Cortex of kidney (tissue), 1 donor: ENCODE measurements at places on chromosomes 16 and 17.

- no peak for DNase-seq
Observed at GRCh38 chr17:83032781-83033180, 46.6 kb upstream of the METRNL start.

GRCh38 chr17:31174215-31174614 is 79.4 kb downstream of the NF1 start:
- DNase-seq: no peak

GRCh38 chr17:40557531-40558299 is 7.6 kb downstream of the CCR7 start:
- no peak for DNase-seq

- DNase-seq: no peak
Observed at GRCh38 chr17:65039336-65039988, 17.1 kb downstream of the GNA13 start.

DNA sequence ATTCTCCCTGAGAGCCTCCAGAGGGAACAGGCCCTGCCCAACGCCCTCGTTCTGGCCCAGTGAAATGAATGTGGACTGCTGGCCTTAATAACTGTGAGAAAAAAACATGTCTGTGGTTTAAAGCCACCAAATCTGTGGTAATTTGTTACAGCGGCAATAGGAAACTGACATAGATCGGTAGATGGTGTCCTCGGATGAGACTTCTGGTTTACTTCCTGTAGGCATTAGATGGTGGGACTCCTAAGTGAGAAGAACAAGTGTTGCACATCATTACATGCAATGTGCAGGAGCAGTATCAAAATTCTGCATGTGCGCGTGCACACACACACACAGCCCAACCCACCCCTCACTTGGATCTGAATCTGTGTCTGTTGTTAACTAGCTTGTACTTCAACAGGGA is 42.0 kb downstream of the CDK5R1 start:
- DNase-seq: no peak

DNA sequence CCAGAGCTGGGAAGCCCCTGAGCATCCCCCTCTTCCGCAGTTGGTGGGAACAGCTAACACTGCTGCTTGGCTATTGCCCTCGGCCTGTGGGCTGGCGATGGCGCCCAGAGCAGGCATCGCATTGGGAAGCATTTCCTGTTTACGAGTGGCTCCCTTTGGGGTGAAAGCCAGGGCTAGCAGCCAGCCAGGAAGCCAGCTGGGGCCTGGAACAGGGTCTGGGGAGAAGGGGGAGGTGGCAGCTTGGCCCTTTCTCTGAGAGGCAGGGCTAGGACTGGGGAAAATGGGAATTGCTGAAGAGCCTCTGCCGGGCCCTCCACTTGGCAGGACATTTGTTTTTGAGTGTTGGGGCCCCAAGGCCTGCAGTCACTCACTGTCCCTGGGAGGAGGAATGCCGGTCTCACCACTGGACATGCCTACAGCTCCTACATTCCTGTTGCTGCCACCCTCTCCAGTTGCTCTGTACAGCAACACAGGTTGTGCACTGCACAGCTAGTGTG is 2.4 kb upstream of the MTSS2 start:
- DNase-seq: no peak

DNA sequence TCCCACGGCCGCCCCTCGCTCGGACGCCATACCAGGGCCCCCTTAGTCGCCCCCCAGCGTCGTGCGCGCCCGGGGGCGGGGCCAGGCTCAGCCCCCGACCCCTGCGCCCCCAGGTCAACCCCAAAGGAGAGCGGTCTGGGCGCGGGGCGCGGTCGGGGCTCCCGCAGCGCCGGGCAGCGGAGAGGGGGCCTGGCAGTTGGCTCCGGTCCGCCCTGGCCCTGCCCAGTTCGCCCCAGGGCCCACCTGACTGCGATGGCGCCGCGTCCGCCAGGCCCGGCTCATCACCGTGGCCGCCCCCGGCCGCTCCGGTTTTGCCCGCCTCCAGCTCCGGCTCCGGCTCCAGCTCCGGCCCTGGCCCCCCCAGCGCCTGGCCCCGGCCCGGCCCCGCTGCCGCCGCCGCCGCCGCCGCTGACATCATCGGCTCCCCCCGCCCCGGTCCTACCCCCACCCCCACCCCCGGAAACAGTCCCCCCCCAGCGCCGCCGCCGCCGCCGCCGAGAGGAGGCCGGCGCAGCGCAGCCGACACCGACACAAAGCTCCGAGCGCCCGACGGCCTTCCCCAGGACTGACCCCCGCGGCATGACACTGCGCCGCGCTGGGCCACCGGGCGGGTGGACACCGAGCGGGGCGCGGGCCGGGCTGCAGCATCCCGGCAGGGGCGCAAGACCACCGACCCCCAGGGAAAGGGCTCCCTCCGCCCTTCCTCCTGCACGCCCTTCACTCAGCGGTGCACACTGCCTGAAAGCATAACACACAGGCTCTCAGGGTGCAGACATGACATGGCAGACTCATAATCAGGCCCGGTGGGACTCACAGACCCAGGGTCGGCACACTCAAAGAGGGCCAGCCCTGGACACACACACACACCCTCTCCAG is at the start of gene ZBTB4:
Gene ZBTB4, minus strand, starts transcription at position 419 of the 876 bp plus-strand sequence. CDS start 12,830 bp downstream, outside the sequence.
- DNase-seq: no peak

DNA sequence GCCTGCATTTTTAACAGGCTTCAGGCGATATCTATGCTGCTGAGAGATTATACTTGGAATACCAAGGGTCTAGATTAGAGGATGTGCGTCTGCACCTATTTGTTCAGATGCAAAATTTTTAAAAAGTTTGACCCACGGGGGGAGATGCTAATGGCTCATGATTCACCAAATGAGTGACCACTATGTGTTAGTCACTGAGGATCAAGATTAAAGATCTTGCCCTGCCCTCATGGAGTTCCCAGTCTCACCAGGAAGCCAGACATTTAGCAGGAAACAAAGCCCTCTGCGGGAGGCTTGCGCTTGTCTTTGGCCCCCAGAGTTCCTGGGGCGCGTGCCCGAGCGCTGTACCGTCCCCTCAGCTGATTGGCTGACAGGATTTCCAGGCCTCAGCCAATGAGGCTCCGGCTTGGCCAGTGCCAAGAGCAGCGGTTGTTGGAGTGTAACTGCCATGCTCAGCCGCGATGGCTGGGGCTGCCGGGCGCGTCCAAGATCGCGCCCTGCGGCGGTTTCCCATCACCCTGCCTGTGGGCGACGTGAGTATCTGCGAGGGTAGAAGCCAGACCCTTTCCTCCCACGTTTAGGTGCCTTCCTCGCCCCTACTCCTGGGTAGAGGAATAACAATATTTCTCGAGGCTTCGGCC is 4.5 kb upstream of the DDX19B start:
- DNase-seq: no peak

DNA sequence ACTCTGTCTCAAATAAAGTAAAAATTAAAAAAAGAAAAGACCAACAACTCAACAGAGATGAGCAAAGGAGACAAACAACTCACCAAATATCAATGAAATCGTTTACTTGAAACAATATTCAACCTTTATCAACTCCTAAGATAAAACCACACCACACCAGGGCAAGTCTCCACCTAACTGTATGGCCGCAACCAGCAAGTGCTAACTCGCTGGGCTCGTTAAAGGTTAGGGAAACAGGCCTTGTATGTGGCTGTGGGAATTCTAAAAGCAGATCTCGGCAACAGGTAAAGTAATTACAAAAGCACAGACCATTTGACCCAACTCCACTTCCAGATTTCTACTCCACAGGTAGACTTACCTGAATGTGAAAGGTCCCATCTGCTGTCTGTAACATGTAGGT is 9.3 kb downstream of the ZCCHC14 start:
- no peak for DNase-seq

GRCh38 chr16:85871756-85872155 is 27.2 kb upstream of the IRF8 start:
- no peak for DNase-seq

GRCh38 chr17:64009571-64010402 is 10.6 kb downstream of the ICAM2 start:
- DNase-seq: no peak

DNA sequence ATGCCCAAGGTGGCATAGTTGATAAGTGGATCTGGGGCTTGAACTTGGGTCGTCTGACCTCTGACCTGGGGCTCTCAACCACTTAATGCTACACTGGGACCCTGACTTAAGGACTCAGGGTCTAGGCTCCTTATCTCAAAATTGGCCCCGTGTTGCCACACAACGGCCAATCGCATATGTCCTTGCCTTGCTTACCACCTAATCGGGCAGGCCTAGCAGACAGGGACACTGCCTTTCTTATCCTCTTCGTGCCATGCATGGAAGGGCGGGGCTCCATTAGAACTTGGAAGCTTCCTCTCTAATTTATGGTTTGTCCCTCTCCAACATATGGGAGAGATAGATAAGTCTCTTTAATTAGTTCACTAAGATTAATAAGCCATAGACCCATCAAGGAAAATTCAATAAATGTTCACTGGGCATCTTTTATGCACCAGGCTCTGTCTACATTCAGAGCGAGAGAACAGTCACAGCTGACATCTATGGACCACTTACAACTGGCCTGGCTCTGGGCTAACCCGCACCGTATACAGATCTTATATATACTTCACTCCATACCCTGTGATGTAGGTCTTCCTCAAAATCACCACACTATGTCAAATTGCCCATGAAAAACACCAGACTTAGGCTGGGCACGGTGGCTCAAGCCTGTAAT is 35.1 kb downstream of the CDH1 start:
- DNase-seq: no peak

DNA sequence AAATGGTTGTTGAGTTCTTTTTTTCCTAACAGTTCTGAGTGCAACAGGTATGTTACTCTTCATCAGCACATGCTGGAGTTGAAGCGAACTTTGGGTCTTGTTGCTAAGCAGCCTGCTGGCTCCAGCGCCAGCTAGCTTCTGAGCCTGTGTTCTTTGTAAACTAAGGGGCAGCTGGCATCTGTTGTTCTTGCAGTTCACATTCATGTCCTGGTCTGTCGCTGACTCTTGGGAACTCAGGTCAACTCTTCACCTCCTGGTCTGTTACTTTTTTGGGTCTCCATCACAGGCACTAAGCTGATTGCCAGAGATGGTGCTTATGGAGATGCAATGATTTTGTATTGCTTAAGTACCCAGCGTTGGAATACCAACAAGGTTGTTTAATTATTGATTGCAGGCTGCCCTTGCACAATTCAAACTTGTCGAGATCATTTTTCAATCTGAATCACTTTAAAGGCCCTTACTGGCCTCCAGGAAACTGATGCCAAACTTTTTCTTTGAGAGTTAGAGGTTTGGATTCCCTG is 40.9 kb downstream of the USP10 start:
- no peak for DNase-seq

GRCh38 chr16:49183911-49184310 is 97.7 kb downstream of the CBLN1 start:
- DNase-seq: no peak
